GM03348 (cell line): ENCODE measurements at places on chromosomes 7 and 10.

DNA sequence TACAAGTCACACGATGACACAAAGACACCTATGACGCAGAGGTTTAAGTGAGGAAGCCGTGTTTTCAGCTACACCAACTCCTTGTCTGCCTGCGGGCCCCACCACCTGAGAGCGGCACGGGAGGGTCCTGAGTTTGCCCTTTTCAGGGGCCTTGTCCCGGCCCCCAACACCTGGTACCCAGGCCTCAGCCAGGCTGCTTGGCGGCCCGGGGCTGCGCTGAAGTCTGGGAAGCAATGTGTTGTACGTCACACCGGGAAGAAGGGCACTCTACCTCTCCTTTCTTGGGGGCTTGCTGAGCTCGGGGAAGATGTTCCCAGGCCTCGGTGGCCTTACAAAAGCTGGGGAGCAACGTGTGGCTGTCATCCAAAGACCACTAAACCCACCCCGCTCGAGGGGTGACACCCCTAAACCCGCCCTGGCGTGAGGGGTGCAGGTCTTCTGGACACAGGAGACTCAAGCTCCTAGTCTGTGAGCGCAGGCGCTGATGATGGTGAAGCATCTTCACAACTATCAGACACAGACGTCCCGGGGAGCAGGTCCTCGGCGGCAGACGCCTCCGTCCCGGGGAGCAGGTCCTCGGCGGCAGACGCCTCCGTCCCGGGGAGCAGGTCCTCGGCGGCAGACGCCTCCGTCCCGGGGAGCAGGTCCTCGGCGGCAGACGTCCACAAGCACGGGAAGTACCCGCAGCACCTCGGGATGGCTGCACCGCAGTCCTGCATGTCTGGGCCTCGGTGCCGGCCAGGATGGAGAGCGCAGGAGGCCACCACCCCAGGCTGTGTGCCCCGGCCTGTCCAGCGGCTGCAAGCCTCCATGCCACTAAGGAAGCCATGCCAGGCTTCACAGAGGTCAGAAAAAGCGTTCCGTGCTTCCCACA lies 15.4 kb downstream of the CFAP46 start:
- no peak for DNase-seq

GRCh38 chr7:1950452-1951158 lies 280.5 kb downstream of the ELFN1 start:
- no peak for DNase-seq

GRCh38 chr7:3942816-3943745 lies 642.0 kb downstream of the SDK1 start:
- DNase-seq = no peak

- DNase-seq = no peak
Observed at GRCh38 chr7:90173127-90173844, 19.0 kb downstream of the STEAP1 start.

GRCh38 chr7:137774793-137775201 lies 72.0 kb downstream of the DGKI start:
- DNase-seq = no peak

GRCh38 chr10:118266098-118266748 lies 75.9 kb downstream of the FAM204A start:
- no peak for DNase-seq

- DNase-seq = no peak
Observed at GRCh38 chr10:88322324-88323063, 260.6 kb downstream of the RNLS start.

DNA sequence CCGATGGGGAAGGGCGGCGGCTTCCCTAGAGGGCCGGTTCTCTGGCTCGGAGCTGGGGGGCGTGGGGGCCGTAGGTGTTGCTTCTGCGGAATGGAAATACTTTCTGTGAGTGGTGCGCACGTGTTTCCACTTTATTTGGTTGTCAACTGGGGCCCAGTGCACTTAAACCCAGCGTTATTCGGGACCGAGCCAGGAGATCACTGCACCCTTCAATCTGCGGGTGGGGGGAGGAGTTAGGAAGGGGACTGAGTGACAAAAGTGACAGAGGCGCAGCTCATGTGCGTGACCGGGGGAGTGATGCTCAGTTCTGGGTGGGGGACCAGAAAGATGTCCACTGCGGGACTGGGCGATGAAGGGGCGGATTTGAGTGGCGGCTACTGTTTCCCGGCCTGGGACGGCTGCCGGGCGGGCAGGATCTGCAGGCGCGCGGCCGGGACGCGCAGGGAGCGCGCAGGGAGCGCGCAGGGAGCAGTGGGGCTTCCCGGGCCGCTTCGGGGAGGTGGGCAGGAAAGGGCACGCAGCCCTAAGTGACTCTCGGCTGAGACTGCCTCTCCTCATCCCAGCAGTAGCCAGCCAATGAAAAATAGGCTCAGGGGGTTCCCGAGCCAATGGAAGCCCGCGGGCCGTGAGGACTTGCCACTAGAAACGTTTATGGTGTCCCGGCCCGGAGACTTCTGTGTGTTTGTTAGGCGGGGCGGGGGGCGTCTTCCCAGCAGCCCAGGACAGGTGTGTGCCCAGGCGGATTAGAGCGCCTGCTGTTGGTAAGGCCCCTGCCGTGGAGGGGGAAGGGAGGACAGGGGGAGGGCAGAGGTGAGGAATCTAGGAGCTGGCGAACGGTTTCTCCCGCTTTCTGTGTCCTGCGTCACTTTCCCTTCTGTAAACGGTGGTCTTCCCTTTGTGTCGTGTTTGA lies 54.3 kb upstream of the KDM7A start:
- DNase-seq = peak; percentile 72

- peak; percentile 76 for DNase-seq
Observed at GRCh38 chr7:111763221-111763801, 201.0 kb upstream of the IMMP2L start.

GRCh38 chr10:47224546-47225218 lies 75.3 kb upstream of the GDF10 start:
- DNase-seq = no peak

DNA sequence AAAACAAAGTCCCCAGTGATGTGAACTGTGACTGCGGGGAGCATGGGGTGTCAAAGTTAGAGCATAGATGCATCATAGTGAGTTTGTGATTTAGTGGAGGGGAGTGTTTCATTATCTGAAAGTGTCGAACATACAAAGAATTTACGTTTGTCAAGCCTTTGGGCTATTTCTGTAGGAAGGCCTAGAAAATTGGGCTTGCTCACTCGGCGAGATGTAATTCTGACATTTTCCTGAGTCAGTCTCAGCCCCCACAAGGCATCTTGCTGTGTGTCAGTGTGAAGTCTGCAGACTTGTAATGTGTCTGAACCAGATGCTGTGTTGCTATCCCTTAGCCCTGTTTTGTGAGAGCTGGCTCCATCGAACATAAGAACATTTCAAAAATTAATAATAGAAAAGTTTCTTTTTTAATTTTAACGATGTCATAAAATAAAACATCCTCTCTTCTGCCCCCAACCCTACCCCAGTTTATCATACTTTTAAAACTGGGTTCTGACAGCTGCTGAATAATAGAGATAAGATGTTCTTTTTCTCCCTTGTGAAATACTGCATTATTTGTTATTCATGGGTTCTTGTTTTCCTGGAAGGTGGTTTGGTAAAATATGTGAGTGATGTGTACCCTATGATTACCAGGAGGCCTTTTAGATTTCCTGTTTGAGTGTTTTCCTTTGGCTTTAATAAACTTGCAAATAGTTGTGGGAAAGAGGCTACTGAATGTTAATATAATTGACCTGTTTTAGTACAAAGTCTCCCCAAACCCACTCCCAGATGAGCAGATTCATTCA lies 207.4 kb downstream of the GPR158 start:
- no peak for DNase-seq

DNA sequence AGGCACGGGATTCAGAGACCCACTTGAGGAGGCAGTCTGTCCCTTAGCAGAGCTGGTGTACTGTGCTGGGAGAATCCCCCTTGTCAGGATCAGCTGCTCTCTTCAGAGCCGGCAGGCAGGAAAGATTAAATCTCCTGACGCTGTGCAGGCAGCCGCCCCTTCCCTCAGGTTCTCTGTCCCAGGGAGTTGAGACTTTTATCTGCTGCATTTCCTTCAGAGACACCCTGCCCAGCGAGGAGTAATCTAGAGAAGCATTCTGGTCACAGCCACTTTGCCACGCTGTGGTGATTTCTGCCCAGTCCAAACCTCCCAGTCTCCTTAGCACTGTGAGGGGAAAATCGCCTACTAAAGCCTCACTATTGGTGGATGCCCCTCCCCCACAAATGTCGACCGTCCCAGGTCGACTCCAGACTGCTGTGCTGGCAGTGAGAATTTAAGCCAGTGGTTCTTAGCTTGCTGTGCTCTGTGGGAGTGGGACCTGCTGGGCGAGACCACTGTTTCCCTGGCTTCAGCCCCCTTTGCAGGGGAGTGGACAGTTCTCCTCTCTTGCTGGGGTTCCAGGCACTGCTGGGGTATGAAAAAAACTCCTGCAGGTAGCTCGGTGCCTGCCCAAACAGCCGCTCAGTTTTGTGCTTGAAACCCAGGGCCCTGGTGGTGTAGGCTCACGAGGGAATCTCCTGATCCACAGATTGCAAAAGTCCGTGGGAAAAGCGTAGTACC lies 265.4 kb downstream of the ZWINT start:
- no peak for DNase-seq

GRCh38 chr10:25064401-25064800 lies 48.0 kb downstream of the THNSL1 start:
- no peak for DNase-seq

DNA sequence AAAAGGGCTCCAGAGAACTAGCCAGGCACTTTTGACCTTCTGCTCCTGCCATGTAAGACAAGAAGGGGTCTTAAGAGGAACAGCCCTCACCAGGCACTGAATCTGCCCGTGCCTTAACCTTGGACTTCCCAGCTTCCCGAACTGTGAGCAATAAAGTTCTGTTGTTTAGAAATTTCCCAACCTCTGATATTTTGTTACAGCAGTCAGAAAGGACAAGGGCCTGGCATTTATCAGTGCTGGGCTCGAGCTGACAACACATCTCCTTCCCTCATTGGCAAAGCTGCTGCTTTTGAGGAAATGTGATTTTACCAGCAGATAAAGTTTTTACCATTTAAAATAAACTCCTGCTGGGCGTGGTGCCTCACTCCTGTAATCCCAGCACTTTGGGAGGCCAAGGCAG lies 103.5 kb downstream of the GPR26 start:
- DNase-seq = no peak
